ENCODE measurements at places on chromosomes 11 and 22.
A peak's percentile ranks its signal among the peaks of the same experiment; 100 is the strongest.

DNA sequence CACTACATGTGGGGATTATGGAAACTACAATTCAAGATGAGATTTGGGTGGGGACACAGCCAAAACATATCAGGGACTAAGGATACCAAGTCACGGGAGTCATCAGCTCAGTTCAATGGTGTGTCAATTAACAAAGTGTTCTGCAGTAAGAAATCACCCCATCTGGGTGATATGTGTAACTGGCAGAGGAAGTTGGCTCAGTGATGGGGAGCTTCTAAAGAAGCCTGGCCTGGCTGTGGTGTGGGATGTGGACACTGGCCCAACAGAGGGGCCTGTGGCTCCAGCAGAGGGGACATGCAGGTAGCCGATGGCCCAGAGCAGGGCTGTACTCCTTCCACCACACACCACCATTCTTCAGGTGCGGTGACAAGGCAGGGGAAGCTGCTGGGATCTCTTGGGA is 31.6 kb downstream of the RPS6KA4 start:
- DNase-seq = no peak

DNA sequence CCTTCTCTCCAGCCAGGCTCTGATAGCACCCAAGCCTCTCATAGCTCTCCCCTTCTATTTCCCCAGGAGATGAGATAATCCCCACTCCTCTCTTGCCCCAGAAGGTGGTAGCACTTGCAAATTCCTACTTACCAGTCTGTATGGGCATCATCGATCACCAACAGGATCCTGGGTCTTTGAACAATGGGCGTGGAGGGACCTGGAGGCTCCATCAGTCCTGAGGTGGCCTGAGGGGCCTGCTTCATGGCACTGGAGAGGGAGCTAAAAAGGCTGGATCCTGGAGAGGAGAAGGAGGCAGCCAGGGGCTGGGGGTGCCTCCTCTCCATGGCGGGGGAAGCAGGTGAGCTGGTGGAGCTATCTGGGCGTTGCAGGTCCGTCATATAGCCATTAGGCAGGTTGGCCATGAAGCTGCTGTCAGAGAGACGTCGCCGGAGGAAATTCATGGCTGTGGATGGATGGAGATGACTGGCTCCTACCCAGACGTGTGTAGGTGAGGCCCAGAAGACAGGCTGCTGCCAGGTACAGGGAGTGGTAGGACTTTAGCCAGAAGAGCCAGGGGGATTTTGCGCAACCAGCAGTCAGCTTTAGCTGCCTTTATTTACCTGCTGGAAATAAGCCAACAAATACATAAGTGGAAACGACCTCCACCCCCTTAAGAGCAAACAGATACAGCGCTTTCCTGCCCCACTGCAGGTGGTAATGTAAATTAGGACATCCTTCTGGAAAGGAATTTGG is 51.8 kb downstream of the SYN3 start:
- DNase-seq = no peak

DNA sequence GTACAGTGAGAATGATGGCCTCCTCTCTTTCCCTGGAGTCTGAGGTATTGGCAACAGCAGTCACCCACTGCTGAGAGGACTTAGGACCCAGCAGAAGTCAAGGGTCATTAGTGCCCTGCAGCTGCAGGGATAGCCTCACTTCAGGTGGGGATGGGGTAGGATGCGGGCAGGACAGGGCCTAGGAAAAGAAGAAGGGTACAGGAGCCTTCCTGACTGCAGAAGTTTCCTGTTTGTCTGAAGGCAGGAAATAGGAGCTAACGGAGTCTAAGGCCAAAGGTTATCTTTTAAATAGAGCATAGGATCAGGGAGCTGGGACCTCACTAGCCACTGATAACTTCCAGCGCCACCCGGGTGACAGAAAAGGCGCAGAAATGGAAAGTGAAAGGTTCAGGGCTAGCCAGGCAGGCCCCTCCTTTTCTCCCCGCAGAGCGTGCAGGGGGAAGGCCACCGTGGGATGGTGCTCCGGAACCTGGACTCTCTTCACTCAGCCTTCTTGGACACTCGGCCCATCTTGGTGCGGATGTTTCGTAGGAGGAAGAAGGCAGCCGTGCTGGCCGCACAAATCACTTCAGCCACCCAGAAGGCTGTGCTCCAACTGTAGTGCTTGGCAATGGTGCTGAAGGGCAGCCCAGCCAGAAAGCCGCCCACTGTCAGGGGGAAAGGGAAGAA is 6.0 kb downstream of the TRAPPC4 start:
- DNase-seq = no peak

GRCh38 chr11:1845561-1846452 is 7.0 kb downstream of the TNNI2 start:
- peak; percentile 30 for DNase-seq

DNA sequence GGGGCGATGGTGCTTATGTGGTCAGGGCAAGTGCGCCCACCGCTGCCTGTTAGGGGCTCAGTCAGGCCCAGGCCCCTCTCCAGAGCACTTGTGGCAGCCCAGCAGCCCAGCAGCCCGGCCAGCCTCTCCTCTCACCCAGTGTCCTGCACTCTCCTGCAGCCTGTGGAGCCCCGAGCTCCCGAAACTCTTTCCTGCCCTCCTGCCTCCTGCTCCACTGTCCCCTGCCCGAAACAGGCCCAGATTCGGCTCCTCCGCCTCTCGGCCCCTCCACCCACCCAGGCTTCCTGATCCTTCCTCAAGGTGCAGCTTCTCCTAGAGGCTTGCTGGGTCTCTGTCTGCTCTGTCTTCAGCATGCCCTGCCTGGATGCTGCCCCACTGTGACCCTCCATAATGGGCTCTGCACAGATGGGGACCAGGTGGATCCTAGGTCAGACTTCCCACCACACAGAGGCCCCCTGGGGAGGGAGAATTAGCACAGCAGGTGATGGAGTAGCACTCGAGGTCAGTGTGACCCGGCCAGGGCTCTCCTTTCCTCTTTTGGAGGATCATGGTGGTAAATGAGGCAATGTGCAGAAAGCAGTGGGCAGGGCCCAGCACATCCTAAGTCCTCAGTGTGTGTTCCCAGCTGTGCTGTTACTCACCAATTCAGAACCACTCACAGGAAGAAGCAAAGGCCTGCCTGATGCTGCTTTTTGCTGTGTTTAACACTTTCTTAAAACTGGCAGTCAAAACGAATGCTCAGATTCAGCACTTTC is 18.6 kb upstream of the NAP1L4 start:
- DNase-seq = peak; percentile 48

DNA sequence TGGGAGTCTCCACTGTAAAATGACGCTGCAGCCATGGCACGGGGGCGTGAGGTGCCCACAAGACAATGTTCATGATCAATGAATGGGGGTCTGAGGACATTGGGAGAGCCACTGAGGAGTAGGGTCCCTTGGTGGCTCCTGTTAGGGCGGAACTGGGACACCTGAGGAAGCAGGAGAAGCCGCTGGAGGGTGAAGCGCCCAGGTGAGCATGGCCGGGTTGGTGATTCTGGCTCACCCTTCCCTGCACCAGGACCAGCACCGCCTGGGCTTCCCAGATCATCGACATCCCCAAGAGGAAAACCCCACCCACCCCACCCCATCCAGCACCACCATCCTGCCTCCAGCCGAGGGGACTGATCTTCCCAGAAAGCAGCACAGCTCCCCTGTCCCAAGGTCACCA is 30.6 kb downstream of the SHANK2 start:
- no peak for DNase-seq

Data from activated CD4-positive, alpha-beta memory T cell treated with anti-CD3 and anti-CD28 coated beads for 36 hours (primary cell).